NT2/D1 (cell line): ENCODE measurements at places on chromosomes 6 and 20.

GRCh38 chr6:45658400-45658799 is 280.7 kb upstream of the SUPT3H start:
- no peak for DNase-seq

DNA sequence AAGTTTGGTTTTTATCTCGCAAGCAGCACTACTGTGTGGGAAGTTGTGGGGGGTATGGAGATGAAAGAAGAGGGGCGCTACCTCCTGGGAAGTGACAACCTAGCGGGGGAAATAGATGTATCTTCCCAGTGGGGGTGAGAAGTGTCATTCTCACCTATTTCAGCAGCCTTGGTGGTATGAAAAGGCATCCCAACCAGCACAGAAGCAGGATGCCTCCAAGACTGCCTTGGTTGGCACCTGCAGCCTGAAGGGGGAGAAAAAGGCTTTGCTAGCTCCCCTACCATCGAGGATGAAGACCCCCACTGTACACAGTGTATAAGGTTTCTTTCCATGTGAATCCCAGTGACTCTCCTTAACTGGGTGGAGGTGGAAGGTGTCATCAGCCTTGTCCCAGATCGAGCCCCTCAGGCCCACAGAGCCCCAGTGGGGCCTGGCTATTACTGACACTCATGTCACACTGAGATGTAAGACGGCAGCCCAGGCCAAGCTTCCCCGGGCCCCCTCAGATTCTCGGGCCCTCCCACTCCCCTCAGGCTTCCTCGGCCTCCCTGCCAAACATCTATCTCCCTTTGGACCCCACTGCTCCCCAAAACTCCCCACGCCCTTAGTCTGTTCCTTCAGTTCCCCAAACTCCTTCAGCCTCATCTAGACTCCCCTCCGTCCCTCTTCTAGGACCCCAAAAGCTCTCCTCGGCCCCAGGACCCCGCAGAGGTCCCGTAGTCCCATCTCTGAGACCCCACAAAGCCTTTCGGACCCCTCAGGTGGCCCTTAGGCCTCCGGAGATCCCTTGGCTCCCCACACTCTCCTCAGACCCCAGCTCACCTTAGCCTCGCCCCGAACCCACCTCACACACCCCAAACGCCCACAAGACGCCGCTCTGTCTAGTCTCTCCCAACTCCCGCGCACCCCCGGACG is 688 bp downstream of the COMMD7 start:
- no peak for DNase-seq

GRCh38 chr20:35007891-35008290 is 52.2 kb downstream of the MYH7B start:
- DNase-seq: no peak

- no peak for DNase-seq
These were observed 31.2 kb downstream of the CITED2 start for GRCh38 chr6:139343052-139343750.

- no peak for DNase-seq
These were observed 87.1 kb downstream of the TMEM242 start for GRCh38 chr6:157236040-157236725.

DNA sequence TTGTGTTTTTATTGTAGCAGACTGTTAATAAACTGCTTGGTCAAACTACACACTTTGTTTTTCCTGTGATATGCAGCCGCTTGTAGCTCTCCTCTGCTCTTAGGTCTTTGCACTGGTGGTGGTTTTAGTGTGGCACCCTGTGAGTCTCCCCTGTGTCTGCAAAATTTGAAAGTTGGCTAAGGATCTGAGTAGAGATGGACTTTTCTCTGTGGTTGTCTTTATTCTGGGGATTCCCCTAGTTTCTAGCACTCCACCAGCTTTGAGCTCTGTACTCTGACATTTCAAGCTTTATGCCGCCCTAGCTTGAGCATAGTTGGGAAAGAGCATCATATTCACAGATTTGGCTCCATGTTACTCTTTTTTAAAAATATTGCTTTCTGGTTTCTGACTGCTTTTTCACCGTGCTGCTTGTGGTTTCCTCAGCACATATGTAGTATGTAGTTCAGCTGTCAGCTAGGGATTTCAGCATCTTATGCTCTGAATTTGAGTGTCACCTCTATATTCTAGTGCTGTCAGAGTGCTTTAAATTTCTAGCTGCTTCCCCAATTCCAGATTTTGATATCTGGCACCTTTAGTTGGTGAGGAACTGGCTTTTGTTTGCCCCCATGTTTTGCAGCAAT is 25.4 kb downstream of the CDYL start:
- no peak for DNase-seq

DNA sequence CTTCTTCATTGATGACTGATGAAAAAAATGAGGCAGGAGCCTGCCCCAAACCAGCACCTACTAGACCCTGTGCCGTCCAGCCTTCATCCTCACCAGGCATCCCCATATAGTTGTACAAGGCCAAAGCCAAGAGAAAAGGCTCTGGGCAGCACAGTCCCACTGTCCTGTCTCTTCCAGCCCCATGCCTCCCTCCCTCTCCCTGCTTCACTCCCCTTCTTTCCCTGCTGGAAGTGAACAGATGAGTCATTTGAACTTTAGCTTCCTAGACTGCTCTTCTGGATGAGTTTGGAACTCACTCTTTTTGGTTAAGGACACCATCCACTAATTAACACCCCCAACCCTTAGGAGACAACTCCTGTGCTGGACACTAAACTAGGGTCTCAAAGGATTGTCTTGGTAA is 235.2 kb downstream of the LRFN2 start:
- no peak for DNase-seq

GRCh38 chr6:165110860-165111259 is 198.5 kb downstream of the C6orf118 start:
- no peak for DNase-seq

- no peak for DNase-seq
These were observed 35.2 kb downstream of the BMP6 start for GRCh38 chr6:7761051-7761450.

- peak; percentile 72 for DNase-seq
These were observed 467.1 kb upstream of the HSF2 start for GRCh38 chr6:121932076-121932991.

- DNase-seq: no peak
These were observed 400 bp downstream of the PAK1IP1 start for GRCh38 chr6:10695086-10695657.

DNA sequence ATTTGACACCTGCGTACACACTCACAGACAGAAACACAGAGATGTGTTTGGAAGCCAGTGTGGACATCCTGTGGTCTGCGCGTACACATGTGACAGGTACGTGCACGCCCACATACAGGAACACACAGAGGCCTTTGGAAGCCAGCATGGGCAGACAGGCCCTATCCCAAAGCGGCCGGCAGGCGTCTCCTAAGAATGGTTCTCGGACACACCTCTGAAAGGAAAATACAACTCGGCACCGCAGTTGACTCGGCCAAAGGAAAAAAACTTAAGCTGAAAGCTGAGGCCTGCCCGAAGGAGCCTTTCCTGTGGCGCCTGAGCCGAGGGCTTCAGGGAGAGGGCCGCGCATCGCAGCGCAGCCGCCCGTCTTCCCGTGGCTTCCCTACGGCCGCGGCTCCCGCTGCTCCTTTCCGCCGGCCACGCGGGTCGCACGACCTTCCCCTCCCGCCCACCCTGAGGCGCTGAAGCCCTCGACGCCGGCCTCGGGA is 1.4 kb upstream of the CEP43 start:
- DNase-seq: peak; percentile 46

GRCh38 chr6:130758813-130759212 is 68.4 kb upstream of the SMLR1 start:
- DNase-seq: no peak

DNA sequence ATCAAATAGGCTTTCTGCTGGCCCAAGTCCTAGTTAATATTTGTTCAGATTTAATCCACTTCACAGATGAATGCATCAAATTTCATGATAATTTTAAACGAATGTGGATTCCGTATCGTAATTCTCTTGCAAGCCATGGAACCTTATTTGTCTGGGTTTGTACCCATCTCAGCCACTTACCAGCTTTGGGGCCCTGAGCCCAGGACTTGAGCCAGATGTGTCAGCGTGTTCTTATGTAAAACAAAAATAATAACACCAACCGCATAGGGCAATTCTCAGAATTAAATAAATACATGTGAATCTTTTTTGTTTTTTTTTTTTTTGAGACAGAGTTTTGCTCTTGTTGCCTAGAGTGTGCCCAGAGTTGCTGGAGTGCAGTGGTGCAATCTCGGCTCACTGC is 282.5 kb upstream of the PLCB4 start:
- no peak for DNase-seq

DNA sequence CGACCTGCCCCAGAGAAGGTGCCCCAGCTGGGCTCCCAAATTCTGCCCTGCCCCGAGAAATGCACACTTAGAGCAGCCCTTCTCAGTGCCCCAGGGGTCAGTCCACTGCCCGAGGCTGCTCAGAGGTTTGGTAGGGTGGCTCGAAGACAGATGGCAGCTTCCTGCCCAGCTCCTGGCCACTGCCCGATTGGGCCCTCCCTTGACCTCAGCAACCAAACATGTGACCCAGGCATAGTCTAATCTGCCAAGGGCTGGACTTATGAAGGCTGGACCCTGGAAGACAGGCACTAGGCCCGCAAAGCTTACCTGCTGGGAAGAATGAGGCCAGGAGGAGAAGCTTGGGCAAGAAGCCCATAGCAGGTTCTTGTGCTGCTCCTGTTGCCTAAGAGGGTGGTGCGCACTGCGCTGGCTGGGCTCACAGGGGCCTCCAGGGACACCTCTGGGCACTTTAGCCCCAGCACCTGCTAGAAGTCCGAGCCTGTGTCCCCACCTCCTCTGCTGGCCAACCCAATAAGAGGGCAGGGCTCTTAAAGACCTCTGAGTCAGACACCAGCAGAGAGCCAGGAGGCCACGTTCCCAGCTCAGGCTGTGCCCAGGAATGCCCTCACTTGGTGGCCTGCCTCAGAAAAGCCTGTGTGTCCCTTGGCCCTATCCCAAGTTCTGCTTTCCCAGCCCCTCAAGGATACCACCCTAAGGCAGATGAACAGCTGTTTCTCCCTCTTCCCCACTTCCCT is 5.5 kb downstream of the SIGLEC1 start:
- no peak for DNase-seq
